ENCODE measurements at places on chromosomes 1 and 21.

DNA sequence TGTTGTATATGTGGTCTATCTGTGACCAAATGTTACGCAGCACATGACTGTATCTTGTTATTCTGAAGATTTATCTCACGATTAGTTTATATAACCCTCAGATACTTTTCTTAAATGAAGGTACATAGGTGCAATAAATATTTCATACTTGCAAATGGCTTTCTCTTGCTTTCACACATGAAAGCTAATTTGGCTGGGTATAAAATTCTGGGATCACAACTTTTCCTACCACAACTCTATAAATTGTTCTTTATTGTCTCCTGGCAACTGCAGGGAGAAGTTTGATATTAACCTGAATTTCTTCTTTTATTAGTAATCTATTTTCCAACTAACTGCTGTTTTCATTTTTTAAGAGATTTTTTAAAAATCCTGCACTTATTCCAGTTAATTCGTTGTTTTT, 58.9 kb downstream of the KCNK2 start:
- DNase-seq: no peak

DNA sequence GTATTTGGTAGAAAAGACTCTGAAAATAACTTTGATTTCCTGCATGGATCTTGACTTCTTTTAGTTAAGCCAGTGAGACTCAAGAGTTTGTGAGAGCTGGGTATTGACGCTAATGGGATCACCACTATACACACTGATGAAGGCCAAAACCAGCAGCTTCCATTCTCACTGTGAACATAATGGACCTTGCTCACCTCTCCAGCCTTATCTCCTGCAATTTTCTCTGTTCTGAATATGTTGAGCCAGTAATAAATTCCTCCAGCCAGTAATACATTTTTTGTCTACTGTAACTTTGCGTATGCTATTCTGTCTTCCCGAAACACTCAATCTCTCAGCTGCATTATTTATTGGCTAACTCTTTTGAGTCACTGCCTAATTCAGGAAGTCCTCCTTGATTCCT, 111.6 kb upstream of the PPP2R5A start:
- DNase-seq: no peak

- DNase-seq: no peak
Observed at GRCh38 chr1:198641966-198642668, 3.3 kb downstream of the PTPRC start.

DNA sequence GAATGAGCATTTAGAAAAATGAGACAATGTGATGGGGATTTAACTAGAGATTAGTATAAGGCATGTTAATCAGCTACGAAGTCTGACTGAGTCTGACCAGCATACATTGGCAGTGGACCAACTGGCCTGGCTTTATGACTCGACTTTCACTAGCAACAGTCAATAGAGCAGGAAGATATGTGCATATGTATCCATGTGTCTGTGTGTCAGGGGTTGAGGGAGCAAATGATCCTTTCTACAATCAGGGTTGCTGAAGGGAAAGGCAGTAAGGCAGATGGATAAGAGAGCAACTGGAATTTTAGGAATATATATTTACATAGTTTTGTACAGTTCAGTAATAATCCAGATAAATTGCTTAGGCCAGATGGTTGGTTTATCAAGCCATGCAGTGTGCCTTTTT, 645.6 kb downstream of the PLA2G4A start:
- DNase-seq: no peak

- DNase-seq: peak; percentile 30
Observed at GRCh38 chr1:35559317-35559944, 1.8 kb downstream of the NCDN start.

GRCh38 chr1:42938645-42939615, 19.7 kb downstream of the SLC2A1 start:
- DNase-seq: no peak

- no peak for DNase-seq
Observed at GRCh38 chr1:205782627-205783432, 7.5 kb upstream of the RAB29 start.

- DNase-seq: no peak
Observed at GRCh38 chr1:23627069-23627735, 64.4 kb upstream of the RPL11 start.

DNA sequence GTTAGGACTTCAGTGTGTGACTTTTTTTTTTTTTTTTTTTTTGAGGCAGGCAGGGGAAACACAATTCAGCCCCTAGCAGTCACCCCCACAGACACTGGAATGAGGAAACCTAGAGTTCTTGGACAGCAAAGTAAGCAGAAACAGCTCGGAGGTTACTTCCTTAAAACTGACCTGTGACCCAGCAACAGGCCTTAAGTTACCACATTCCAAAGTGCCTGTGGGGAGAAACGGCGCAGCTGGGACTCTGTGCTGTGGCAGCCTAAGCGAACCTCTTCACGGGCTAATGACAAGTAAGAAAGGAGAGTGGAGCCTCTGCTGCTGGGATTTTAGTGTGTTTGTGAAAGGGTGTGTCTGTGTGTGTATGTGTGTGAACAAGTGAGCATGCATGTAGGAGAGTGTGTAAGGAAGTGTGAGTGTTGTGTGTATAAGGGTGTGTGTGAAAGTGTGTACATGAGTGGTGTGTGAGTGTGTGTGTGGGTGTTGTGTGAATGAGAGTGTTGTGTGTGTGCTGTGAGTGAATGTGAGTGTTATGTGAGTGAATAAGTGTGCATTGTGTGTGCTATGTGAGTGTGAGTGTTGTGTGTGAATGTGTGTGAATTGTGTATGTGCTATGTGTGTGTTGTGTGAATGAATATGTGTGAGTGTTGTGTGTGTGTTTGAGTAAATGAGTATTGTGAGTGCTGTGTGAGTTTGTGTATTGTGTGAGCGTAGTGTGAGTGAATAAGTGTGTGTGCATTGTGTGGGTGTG, 180.8 kb downstream of the BRINP2 start:
- no peak for DNase-seq

GRCh38 chr1:161099090-161099802, 1.1 kb downstream of the KLHDC9 start:
- DNase-seq: no peak

DNA sequence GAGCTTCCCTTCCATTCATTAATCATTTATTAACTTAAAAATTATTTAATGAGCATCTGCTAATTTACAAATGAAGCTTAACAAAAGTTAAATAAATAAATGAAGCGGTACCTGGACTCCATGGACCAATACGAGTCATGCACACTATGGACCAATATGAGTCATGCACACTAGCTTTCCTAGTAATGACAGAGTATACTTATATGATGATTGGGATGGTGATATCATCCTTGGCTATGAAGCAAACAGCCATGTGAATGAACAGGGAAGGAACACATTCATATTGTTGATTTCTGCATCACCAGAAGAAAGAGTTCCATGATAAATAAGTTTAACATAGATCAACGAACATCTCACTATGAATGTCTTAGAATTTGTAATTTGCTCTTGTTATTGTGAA, 109.9 kb downstream of the SPAG17 start:
- peak; percentile 27 for DNase-seq

DNA sequence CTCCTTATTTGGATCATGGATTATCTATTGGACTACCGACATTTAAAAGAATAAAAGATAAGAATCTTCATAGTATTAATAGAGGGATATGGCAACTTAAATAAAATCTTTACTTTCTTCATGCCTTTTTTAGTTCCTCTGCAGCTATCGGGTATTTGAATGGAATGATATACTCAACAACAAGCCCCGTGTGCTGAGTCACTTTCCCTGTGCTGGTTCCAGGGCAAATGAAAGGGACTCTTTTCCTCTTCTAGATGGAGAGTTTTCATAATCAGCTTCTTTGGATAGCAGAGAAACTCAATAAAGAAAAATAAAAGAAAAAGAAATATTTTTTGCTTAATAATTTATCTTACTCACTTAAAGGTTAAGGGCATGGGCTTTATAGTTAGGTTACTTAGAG, 213.7 kb downstream of the LRRC40 start:
- DNase-seq: peak; percentile 6

GRCh38 chr1:17186216-17186909, 18.6 kb upstream of the PADI1 start:
- no peak for DNase-seq

DNA sequence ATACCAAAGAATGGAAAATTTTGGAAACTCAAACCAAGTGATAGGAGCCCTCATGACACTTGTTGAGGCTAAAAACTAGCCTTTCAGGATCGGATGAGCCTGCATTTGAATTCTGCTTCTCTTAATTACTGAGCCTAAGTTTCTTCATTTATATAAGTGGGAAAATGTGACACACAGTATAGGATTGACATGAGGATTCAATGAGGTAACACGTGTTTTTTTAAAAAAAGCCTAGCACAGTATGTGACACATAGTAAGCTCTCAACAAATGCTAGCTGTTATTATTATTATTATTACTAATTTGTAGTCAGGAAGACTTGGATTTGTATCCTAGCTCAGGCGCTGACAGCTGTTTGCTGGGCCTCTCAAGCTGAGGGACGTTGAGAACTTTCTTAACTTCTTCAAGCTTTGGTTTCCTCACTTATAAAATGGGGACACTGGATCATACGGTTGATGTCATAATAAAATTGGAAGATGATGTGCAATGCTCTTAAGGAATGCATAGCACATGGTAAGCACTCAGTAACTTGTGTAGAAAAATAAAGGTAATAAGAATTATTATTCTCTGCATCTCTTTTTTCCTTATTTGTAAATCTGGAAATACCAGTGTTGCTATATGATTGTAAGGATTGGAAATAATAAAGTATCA, 55.4 kb upstream of the JUN start:
- DNase-seq: no peak

DNA sequence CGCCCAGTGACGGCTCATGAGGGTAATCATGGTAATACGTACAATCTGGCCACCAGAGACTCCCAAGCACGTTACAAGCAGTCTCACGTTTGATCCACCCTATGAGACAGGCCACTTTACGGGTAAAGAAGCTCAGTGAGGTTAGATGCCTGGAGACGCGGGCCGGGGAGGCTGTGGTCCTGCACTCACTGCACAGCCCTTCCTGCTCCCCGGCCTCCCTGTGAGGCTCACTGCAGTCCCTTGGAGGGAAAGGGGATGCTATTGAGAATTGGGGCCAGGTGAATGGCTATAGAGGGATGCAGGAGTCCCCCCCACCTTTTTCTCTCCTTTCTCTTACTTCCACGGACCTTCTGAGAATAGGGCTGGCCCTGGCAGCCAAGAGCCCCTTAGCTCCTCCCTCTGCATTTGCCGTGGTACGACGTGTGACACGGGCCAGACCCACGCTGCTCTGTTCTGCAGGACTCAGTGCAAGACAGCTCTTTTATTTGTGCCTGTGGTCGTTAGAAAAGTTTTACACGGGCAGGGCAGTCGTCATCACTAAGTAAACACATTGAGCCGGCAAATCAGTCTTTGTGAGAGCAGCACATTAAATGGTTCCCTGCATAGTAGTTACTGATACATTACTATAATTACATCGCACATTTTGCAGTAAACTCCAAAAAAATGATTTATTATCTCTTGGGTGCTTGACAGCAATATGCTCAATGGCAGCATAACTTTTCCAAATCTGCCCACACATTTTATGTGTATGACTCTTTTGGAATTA, 18.8 kb downstream of the KIF26B start:
- no peak for DNase-seq

DNA sequence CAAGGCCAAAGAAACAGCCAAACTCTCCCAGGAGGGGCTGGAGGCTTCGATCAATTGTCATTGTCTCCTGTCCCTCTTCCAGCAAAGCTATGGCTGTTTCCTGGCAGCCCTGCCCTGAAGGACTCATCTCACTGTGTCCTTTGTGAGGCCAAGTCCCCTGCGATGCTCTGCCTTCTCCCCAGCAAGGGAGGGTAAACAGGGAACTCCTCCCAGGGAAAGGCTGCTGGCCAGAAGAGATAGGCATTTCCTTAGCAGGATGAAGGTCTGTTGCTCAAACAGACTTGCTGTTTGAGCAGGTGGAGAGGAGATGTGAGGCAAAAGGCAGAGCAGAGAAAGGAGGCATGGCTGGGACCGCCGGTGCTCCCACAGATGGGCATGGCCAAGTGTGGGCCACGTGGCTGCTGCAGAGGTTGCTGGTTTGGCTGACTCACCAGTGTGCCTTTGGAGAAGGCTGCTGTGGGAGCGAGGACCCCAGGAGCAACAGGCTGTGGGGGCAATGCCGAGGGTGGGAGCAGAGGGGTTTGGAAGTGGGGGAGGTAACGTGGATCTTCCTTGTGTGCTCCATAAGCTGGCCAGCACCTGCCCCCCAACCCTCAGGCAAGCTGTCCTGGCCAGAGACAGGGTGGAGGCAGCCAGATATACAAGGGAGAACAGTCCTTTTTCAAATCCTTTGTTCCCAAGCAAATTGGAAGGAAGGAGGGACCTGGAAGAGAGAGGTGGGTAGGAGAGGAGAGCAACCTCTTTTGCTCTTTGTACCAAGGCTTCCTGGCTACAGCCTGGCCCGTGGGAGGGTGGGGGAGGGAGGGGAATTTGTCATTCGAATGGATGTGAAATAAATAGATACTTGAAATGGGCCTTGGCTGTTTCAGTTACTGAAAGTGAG, 449.8 kb downstream of the SIPA1L2 start:
- no peak for DNase-seq

GRCh38 chr1:177786176-177786745, 183.6 kb downstream of the SEC16B start:
- no peak for DNase-seq

GRCh38 chr1:4838231-4838630, 183.8 kb downstream of the AJAP1 start:
- DNase-seq: no peak

GRCh38 chr1:61844006-61844405, 101.7 kb downstream of the PATJ start:
- no peak for DNase-seq

GRCh38 chr1:203564024-203564423, 62.6 kb upstream of the ATP2B4 start:
- no peak for DNase-seq

DNA sequence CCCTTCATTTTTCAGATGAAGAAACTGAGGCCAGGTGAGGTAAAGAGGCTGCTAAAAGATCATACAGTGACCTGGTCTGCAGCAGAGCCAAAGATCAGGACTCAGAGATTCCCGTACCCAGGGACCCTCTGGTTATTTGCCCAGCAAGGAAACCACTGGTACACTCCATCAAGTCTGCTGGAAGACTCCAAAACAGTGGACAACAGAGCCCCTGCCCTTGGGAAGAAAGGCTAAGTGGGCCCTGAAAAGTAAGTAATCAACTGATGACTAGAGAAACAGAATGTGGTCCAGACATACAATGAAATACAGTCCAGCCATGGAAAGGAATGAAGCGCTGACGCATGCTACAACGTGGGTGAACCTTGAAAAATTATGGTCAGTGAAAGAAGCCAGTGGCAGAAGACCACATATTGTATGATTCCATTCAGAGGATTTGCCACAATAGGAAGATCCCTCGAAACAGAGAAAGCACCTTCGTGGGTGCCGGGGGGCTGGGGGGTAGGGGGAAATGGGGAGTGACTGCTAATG, 106.4 kb downstream of the ETS2 start:
- no peak for DNase-seq
